ENCODE measurements at places on chromosomes 1 and 21.

DNA sequence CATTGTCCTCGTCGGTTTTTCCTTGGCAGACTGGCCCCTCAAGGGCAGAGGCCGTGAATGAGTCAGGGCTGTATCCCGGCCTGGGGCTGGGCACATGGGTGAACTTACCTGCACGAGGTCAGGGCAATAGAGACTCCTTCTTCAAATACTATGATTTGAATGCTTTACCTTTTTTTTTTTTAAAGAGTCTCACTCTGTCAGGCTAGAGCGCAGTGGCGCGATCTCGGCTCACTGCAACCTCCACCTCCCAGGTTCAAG is 5.0 kb downstream of the LAPTM5 start:
- DNase-seq: no peak

DNA sequence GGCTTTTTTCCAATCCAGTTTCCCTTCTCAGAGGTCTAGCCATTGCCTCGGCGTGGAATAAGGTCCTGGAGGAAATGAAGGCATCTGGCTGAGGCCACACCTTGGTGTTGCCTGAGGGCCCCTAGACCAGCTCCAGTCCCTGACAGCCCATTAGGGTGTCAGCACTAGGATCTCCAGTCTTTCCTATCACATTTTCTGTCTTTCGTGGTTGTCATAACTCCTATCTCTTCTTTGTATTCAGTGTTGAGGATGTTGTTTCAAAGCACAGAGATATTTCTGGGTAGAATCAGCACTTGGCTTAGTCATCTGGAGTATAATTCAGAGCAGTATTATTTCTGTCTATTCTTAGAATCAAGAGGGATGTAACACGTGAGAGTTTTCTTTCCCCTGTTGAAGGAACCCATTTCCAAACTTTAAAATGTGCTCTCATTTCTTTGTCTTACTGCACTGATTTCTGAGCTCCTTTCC is 844.3 kb downstream of the KCNT2 start:
- DNase-seq: no peak

- DNase-seq: no peak
Measured at GRCh38 chr1:69707103-69707502, 139.4 kb downstream of the LRRC7 start.

GRCh38 chr1:158931055-158931737 is at the start of gene PYHIN1:
Gene PYHIN1, plus strand, starts transcription at chr1:158931552. Its CDS starts 5,359 bp downstream, at chr1:158936911.
- no peak for DNase-seq

DNA sequence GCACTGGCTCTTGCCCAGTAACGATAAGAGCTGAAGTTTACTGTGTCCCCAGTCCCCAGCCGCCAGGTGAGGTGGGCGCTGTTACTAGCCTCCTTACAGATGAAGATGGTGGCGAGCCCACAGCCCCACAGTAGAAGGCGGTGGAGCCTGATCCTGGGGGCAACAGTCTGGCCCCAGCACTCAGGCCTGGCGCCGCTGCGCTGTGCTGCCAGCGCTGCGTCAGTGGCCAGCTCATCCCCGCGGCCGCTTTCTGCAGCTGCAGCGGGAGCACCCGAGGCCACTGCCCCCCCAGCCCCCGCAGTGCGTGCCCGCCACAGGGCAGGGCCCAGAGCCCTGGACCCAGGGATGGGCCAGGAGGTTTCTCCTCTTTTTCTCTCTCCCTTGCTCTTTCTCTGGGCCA is 13.3 kb downstream of the H6PD start:
- DNase-seq: no peak

GRCh38 chr1:71861022-71861421 is 421.3 kb downstream of the NEGR1 start:
- DNase-seq: no peak

- no peak for DNase-seq
Measured at GRCh38 chr1:23444104-23444533, 19.6 kb upstream of the TCEA3 start.

GRCh38 chr1:154971341-154971998 is 923 bp upstream of the SHC1 start:
- peak; percentile 83 for DNase-seq

DNA sequence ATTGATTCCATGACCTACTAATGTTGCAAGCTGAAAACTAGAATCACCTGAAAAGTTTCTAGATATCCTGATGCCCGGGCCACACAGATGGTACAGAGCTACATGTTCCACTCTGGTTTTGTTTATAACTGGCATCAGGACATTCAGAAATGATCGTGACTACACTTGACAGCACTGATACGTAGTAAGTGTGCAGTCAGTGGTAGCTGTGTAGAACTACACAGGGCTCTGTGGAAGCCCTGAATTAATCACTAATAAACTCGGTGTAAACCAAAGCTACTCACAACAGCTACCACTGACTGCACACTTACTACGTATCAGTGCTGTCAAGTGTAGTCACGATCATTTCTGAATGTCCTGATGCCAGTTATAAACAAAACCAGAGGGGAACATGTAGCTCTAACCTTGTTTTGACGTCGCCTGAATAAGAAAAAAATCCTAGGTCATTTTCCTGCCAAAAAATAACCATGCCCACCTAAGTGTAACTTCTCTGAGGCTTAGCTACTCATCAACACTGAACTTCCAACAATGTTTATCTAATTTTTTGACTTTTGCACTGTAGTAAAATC is 149.7 kb downstream of the TGFBR3 start:
- DNase-seq: no peak

DNA sequence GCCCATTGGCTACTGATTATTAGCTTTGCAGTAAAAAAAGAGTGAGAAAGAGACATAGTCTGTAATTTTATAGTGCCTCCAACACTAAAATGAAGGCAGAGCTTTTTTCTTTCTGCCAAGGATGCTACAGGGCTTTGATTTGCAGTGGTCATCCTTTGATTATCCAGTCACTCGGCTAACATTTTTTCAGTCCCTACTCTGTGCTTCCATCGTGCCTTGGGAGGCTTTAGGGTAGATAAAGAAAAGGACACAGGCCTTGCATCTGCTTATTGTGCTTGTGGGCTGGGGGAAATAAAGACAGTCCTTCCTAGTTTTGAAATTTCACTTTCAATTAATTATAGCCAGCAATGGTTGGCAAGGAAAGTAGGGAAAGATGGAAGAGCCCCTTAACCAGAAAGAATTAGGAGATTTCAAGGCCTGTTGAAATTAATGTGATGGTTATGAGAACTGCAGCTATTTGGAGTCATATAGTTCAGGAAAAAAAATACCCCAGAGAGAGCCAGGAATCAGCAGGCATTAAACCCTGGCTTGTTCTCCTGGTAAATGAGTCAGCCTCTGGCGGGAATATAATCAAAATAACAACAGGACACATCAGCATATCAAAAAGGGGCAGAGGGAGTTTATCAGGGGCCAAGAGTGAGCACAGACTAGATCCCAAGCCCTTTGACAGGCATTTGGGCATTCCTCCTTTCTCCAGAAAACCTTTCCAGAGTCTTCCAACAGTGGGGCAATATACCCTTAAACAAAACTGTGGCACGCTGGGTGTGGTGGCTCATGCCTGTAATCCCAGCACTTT is 27.4 kb downstream of the CACHD1 start:
- no peak for DNase-seq

GRCh38 chr21:36491209-36491910 is 11.4 kb upstream of the CLDN14 start:
- no peak for DNase-seq

- DNase-seq: no peak
Measured at GRCh38 chr1:155064832-155065429, 1.4 kb downstream of the EFNA4 start.

GRCh38 chr1:54850737-54851136 is 36.3 kb downstream of the DHCR24 start:
- DNase-seq: no peak

GRCh38 chr1:96309783-96310182 is 411.8 kb upstream of the PTBP2 start:
- no peak for DNase-seq

DNA sequence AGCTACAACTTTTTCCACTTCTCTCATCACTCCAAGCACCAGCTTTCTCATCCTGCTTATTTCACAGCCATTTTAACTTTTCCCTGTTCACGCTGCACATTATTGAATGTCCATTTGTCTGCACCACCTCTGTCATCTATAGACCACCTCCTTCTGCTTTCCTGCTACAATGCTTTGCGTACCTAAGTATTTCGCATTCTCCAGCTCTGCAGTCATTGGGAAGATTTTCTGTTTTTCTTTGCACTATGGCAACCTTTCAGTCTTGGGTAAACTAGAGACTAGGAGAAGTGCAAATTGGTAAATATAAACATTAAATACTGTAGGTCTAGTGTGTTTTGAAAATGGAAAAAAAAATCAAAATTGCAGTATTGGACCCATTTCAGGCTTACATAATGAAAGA is 835 bp downstream of the CCDC30 start:
- DNase-seq: no peak

DNA sequence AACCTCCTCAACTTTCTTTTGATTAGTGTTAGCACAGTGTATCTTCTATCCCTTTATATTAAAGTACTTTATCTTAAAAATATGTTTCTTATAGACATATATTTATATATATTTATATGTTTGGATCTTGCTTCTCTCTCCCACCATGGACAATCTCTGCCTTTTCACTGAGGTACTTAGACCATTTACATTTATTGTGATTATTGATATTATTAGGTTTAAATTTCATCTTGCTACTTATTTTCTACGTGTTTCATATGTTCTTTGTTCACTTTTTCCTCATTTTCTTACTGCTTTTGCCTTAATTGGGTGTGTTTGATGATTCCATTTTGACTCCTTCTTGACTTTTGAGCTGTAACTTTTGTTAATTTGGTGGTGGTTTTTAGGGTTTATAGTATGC is 70.7 kb downstream of the POFUT2 start:
- DNase-seq: no peak

DNA sequence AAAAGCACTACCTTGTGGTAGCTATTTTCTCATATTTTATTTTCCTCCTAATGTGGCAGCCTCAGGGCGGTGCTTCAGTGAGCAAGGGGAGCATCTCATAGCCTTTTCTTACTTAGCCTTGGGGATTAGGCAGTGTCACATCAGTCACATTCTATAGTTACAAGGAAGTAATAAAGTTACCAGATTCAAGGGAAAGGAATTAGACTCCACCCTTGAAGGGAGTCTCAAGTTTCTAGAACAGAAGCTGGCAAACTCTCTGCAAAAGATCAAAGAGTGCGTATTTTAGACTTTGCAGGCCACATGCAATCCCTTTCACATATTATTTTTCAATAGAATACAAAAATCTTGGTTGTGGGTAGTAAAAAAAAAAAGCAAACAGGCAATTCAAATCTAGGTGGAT is 350.4 kb downstream of the AMY1C start:
- DNase-seq: no peak

- no peak for DNase-seq
Measured at GRCh38 chr1:22118291-22118992, 24.5 kb downstream of the WNT4 start.

DNA sequence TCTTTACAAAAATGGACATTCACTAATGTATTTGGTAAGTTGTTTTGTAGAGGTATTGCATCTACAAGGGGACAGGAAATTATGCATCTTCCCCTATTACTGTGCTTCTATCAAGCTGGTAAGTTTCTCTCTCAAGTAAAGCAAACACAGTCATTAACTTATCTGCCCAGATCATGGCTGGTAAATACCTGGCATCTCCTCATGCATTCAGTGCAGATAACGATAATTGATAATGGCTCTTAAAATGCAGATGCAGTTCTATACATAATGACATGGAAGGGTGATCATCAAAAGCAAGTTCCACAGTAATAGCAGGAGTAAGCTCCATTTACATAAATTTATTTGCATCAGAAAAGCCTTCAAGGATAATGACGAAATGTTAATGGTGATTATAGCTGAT is 122.4 kb downstream of the SIPA1L2 start:
- DNase-seq: no peak

DNA sequence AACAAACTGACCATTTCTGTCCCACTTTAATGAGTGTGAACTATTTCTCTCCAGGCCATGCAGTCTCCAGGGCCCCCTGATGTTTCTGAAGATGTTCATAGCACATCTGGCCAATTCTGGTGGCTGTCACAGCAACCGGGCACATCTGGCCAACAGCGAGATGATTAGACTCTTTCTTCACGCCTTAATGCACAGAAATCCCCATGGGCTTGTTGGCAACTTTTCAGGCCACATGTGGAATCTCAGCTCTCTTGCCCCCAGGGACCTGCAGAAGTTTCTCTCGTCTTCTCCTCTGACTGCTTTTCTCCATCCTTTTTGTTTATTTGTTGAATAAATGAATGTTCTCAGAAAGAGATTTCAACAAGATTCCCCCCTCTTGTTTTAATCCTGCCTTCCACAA is 71.2 kb upstream of the HMGB4 start:
- DNase-seq: no peak

GRCh38 chr1:232891656-232892317 is 58.6 kb upstream of the NTPCR start:
- DNase-seq: no peak

DNA sequence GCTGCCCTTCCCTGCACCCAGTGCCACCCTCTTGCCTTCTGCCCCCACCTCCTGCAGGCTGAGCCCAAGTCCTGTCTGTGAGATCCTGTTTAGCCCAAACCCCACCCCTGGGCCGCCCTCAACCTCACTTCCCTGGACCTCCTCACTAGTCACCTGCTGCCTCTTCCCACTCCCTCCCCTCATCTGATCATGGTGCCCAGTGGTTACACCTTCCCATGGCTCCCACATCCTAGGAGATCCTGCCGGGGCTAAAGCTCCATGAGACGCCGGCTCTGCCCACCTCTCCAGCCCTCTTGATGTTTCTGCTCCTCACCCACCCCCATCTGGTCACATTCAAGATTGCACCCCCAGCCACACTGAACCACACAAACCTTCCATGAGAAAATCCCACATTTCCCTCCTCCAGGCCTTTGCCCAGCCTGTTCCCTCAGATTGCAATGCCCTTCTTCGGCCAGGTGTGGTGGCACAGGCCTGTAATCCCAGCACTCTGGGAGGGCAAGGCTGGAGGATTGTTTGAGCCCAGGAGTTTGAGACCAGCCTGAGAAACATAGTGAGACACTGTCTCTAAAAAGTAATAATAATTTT is 17.0 kb downstream of the TTC39A start:
- DNase-seq: no peak

Data from breast epithelium (tissue), 4 donors.